ENCODE measurements at places on chromosomes 7 and 10.

DNA sequence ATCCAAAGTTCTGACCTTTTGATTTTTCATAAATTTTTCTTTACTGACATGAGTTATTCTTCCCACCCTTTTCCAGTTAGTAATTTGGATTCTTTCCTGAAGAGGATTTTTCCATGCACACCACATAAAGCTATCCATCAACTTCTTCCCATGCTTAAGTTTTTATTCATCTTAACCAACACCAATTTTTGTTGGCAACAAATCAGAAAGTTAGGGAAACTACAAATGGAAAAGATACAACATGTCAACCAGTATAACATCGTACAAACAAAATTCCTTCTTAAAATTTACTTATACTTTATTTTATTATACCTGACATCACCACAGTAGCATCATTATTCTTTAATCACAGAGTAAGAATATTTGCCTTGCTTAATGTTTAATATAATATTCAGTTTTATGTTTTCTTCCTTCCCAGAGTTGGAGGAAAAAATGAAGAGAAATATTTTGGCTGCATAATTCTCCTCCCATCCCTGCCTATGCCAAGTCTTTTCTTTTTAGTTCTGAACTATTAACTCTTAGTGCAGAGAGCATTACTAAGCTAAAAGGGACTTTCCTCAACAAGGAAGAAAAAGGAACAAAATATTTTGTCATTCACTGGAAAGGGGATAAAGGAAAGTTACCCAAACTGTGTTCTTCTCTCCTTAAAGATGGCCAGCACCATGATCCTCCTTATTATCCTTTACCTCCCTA is 67.5 kb upstream of the MEOX2 start:
- DNase-seq = no peak

DNA sequence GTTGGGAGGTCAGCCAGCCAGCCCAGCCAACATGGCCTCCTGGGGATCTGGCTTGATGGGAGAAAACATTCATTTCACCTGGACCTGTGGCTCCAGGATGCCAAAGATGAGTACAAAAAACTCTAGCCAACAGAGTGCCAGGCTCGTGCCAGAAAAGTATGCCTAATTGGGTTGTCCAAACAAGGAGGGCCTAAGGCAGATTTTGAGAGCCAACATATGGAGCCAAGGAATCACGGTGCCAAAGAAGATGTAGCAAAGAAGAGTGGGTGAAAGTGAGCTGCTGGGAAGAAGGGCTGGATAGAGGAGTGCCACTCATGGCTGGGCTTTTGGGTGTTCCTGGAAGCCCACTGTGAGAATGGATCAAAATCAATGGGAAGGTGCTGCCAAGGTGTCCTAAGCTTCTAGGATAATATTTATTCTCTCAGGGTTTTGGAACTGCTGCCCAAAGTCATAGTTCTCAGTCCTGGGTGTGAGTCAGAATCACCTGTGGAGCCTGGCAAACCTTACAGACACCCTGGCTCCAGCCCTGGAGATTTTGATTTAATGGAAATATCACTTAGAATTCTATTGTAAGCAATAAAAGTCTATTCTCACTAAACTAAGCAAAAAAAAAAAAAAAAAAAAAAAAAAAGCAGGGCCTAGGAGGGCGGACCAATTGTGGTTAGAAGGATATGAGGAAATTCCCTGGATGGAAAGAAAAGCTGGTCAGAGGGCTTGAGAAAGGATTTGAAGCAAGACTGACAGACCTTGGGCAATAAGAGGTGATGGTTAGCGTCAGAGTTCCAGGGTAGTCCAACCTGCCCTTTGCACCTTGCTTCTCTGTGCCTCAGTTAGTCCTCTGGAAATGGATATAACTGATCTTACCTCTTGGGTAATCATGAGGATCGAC is 182.2 kb upstream of the PRR15 start:
- DNase-seq = no peak

GRCh38 chr10:123272171-123272570 is 118.0 kb downstream of the BUB3 start:
- DNase-seq = no peak

GRCh38 chr7:19530261-19530660 is 178.6 kb downstream of the POLR1F start:
- no peak for DNase-seq

GRCh38 chr7:82674268-82674667 is 230.7 kb upstream of the CACNA2D1 start:
- no peak for DNase-seq

- DNase-seq = no peak
These were observed 173.6 kb downstream of the RNF133 start for GRCh38 chr7:122525355-122525754.

Measured in GM12892 (cell line).